ENCODE measurements at places on chromosomes 7 and 10. TPM values are rescaled to one million over a fixed set of nuclear protein-coding genes. Genes with fewer than 3 reads are reported as not detected.
A peak's percentile ranks its signal among the peaks of the same experiment; 100 is the strongest.

DNA sequence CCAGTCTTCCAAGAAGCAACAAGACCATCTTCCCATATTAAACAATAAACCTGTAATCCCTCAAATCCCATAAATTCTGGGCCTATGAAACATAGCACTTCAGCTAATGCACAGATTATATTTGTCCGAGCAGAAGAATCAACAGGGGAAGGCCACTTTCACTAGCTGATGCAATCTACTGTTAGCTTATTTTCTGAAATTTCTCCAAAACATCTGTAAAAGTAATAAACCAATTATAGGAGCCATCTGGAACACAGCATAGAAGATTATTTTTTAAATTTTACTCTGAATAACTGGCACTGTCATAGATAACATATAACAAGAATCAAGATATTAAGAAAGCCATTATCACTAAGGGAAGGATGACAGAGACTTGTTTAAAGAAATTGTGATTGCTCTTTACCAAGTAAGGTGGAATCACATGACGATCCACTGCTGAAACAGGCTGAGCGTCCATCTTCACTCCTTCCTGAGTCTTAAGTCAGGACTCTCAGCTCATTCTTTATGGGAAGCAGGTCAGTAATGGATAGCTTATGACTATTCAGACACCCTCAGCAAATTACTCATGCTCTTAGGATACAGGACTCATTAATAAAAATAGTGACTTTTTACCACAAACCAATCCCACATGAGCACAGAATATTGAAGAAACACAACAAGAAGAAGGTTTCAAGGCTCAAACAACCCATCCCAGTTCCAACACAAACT lies 719.5 kb downstream of the XPNPEP1 start:
- DNase-seq, result no peak

DNA sequence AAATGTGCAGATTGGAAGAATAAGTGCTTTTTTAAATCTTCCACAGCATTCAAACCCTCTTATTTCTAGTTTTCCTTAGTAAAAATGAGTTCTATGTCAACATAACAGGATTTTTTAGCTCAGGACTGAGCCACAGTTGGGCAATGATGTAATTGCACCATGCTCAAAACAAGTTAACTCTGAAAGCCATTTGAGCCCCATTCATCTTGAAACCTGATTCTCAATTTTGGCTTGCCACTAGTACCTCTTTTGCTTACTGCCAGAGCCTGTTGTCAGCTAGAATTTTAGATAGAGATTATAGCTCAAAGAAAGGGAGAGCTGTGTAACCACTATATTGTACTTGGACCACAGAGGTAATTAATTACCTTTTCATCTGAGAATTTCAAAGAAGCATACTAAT lies 1028.5 kb upstream of the PHF14 start:
- no peak for DNase-seq

DNA sequence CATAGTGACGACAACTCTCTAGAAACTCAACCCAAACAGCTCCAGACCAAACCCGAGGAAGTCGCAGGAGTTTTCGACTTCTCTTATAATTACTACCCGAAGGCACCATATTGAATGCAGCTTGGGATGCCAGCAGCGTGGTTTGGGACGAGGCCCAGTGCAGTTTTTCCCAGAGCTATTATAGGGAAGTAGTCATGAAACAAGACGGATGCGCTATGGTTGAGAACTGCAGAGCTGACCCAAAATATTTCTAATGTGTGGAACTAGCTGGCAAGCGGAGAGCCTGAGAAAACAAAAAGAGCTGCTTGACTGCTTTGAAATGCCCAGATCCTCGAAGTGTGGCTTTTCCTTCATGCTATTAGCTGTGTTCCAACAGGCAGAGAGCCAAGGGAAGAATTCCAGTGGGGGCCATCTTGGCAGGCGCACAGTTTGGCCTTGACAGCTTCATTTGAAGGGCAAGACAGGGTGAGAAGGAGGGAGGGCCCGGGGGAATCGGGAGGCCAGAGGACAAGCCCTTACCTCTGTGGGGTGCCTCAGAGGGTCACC lies 122.7 kb downstream of the CUL2 start:
- peak; percentile 93 for DNase-seq

DNA sequence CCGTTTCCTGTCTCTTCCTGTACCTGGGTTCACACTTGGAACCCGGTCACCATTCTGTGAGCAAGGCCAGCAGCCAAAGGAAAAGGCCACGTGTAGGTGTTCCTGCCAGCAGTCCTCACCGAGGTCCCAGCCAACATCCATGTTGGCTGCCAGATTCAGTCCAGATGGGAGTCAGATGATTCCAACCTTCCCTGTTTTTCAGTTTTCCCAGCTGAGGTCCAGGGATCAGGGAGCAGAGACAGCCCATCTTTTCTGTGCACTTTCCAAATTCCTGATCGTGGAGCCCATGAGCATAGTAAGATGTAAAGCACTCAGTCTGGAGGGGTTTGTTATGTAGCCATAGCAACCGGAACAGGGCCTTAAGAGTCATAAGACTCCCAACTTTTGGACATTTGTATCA lies 3.9 kb upstream of the PVRIG start:
- DNase-seq, result no peak

DNA sequence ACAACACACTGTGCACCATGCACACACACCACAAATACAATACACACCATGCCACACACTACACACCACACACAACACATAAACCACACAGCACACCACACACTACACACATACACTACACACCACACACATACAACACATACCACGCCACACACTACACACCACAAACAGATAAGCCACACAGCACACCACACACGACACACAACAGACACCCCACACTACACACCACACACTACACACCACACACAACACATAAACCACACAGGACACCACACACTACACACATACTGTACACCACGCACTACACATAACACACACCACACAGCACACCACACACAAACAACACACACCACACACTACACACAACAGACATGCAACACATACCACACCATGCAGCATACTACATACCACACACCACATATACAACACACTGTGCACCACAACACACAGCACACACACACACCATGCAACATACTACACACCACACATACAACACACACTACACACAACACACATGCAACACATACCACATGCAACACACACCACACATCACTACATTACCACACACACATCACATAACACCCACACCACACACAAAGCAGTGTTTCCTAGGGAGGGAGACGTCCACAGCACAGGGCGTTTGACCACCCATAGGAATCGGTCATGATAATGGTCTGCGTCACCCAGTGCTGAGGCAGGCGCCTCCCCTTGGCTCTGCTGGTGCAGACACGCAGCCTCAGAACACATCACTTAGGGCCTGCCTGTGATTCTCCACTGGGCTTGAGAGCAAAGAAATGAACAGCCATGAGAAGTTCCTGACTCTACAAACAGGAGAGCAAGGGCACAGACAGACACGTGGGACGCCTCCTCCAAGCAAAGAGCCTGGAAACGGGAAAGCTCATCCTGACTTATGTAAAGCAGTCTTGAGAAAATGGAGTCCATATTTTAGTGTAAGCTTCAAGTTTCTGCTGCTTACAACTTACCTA lies 458.3 kb downstream of the PTPRN2 start:
- DNase-seq, result no peak

GRCh38 chr7:23020742-23021401 lies 6.9 kb upstream of the HYCC1 start:
- no peak for DNase-seq

DNA sequence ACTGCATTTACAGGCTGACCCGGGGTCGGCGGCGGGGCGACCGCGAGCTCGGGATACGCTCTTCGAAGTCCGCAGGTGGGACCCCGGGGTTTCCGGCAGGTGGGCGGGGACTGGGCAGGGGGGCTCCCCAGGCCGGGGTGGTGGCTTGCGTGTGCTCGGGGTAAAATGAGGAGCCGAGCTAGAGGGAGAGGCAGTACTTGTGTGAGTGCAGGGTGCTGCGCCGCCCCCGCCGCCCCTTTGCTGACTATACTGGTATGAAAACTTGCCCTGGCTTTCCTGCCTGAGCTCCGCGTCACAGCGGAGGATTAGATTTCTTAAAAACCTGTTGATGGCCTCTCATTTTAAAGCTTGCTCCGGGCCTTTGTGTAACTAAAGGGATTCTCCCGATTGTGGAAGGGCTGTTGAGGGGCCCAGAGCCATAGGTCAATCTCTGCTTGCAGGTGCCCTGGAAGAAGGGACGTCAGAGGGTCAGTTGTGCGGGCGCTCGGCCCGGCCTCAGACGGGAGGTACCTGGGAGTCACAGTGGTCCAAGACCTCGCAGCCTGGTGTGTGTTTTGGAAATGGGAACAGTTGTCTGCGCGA lies 488 bp downstream of the ARMC10 start:
- peak; percentile 48 for DNase-seq

DNA sequence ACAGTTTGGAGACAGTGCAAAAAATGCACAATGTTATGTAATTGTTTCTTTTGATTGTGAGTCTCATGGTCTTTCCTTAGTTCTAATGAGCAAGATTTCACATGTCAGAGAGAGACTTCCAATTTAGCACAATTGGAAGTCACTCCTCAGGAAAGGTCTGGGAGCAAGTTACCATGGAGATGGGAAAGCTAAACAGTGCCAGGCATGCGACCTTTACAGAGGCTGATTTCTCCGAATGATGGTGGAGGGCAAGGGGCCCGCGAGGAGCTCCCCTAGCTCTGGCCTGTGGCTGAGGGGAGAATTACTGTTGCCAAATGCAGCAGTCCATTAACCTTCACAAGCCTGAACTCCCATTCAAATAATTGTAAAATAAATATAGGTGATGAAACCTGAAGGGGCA lies 59.3 kb downstream of the CDCA7L start:
- DNase-seq, result no peak

- no peak for DNase-seq
Measured at GRCh38 chr10:45006276-45007030, 5.7 kb downstream of the ZNF22 start.

DNA sequence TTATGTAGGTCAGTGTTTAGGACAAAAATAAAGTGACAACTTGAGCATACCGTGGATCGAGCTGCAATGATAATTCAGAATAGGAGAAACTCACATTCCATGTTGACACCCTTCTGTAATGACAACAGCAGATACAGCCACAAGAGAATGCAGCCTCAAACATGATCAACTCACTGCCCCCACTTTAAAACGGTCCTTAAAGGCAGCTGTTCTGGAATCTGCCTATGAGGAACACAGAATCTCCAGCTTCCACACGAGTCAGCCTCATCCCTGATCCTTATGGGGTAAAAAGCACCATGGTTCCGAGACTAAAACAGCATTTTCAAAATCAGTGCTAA lies 32.5 kb upstream of the DAGLB start:
- no peak for DNase-seq

DNA sequence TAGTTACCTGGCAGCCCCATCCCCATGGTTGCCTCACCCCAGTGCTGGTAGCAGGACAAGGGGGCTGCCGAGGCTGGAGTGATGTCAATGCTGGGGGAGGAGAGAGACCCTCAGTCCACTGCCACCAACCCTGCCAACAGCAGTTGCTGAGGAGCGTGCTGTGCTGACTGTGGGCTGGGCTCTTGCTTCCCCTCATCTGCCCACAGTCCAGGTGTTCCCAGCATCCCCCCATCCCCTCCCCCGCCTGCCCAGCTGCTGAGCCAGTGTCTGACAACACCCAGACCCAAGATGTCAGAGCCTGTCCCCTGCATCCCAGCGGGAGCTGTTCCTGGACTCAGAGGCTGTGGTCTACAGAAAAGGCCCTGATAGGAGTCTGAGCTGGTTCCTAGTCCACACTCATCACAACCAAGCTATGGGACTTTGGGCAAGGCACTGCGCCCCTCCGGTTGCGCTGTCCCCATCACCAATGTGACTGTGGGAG lies 14.6 kb upstream of the PSAP start:
- no peak for DNase-seq

DNA sequence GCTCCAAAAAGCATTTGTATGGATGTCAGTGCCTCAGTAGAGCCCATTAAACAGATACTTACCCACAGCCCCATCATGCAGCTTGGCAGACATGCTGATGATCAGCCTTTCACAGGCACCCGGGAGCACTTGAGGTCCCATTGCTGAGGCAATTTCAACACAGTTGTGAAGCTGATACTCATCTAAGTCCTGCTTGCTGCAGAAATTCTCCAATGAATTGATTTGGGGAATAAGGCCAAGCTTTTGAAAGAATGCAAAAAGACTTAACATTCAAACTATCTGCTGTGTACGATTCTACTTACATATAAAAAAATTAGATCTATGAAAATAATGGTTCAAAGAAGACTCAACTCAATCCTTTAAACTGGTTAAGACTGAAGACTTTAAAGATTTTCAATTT lies 60.5 kb downstream of the LAMB4 start:
- DNase-seq, result no peak

DNA sequence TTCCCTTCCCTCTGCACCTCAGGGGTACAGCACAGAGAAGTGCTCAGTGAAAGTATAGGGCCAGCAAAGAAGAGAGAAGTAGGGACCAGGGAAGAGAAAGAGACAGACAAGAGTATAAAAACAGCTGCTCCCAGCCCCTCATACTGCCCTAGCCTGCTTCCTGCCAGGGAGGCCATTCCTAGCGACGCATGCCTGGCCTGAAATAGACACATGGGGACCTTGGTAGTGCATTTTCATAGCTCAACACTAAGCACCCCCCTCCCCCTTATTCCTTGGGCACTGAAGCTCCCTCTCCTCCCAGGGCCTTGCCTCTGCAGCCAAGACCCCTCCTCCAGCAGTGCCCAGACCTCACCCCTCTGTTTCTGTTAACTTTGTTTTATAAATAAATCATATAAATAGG lies 64.7 kb downstream of the ZMIZ1 start:
- no peak for DNase-seq

GRCh38 chr10:100469756-100470155 lies 6.9 kb downstream of the WNT8B start:
- no peak for DNase-seq

GRCh38 chr10:88672041-88672440 lies 7.8 kb downstream of the LIPF start:
- DNase-seq, result no peak

DNA sequence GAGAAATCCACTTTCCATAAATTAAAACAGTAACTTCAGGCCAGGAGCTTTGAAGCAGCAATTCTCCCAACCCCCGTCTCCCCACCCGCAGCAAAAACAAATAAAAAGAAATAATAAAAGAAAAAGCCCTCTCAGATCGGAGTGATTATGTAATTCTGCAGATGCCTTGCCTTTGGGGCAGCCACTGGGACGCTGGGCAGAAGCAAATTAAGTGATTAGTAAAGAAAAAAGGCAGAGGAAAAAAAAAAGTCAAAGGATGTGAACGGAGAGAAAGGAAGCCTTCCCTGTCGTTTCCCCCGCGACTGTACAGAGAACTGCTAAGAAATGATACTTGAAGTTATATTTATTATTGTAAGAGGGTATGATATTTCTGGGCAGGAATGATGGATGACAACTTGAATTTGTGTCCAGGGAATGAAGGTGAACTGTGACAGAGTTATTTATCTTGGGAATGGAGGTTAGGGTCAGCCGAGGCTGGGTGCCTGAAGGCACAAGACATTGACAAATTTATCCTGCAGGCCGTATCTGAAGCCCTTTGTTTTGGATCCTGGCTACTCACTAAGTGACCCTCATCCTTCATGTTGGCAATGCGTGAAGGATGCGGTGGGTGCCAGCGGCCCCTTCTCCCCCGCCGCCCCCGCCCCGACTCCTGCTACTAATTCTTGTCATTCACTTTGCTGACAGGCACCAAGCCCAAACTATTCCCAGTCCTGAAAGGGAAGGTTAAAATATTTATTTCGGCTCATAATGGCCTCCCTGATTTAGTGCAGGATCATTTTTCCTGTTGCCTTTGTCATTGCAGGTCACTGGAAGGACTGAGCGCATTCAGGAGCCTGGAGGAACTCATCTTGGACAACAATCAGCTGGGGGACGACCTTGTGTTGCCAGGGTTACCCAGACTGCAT lies 604.0 kb downstream of the LRMDA start:
- no peak for DNase-seq

The AVPI1 gene
- 42.4 TPM for total RNA-seq

The ABCB1 gene
- 12.8 TPM for total RNA-seq

The CHCHD1 gene
- 25.1 TPM for total RNA-seq
